ENCODE measurements at places on chromosomes 6 and 20.

DNA sequence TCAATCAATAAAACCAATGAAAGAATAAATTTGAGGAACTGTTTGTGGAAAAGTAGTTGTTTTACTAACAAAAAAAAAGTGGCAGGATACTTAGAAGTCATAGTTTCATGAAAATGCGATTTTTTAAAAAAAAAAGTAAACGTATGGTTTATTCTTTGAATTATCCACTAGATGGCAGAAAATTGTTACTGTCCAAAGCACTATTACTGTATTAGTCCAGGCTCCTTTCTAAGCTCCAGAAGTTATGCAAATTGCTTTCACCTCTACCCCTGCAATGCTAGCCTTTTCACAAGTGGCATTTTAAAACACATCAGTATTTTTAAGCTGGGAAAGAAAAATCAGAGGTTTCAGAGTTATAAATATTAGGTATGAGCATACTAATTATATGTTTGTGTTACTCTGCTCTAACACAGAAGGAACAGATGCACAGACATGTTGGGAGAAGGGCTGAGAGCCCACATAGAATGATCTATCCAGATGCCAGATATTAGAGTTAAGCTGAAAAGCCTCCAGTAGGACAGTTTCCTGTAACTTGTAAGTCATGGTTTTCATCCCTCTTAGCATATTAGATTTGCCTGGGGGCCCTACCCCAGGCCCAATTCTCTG is 63.9 kb downstream of the FHL5 start:
- DNase-seq: no peak

DNA sequence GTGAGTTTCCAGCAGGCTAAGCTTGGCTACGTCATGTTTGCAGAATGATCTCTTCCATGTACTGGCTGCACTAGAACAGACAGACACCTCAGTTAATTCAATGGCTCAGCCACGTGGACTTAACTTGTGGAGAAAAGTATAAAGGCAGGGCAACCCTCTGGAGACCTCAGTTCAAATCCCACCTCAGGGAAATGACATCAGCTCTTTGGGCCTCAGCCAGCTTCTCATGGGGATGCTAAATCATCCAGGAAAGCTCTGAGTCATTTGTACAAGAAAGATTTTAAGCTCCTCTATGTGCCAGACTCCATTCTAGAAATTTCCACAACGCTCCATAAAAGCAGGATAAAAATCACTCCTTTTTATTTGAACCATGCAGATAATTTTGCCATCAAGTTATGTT is 128.5 kb upstream of the SALL4 start:
- no peak for DNase-seq

DNA sequence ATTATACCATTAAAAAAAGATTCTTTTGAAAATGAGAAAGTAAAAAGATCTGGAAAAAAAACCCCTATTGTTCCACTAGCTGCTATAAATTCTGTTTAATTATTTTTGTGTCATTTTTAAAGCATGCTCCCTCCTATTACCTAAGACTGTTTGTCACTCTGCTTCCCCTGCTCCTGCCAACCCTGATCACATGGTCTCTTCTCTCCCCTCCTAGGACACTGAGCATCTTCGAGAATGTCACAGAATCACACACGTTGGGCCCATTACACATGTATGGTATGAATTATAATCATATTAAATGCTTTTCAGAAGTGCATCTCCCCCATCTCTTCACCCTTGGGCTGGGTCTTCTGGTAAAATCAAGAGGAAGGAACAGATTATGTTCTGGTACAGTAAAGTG is 6.2 kb downstream of the SNAP91 start:
- no peak for DNase-seq

GRCh38 chr6:7282097-7282906 is 30.7 kb downstream of the SSR1 start:
- no peak for DNase-seq

DNA sequence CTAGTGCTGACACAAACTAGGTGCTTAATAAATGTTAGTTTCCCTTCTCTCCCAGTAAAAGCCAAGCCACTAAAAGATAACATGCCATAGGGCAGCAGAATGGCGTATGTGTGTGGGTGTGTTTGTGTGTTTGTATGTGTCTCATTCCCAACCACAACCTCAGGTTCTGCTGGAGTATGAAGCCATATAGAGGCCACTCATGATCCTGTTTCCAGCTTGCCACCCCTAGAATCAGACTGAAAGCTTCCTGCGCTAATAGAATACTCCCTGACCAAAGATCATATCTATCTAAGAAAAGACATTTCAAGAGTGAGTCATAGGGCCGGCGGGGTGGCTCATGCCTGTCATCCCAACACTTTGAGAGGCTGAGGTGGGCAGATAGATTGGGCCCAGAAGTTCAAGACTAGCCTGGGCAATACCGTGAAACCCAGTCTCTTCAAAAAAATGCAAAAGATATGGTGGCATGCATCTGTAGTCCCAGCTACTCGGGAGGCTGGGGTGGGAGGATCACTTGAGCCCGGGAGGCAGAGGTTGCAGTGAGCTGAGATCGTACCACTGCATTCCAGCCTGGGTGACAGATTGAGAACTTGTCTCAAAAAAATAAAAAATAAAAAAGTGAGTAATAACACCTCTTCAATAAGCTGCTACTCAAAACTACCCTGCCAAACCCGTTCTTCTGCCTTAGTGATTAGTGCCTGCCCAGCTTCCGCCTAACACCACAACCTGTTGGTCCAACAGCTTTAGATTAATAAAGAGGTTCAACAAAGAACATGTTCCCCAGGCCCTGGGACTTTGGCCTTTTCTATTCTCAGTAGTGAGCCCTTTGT is 11.8 kb upstream of the SNRPC start:
- no peak for DNase-seq

DNA sequence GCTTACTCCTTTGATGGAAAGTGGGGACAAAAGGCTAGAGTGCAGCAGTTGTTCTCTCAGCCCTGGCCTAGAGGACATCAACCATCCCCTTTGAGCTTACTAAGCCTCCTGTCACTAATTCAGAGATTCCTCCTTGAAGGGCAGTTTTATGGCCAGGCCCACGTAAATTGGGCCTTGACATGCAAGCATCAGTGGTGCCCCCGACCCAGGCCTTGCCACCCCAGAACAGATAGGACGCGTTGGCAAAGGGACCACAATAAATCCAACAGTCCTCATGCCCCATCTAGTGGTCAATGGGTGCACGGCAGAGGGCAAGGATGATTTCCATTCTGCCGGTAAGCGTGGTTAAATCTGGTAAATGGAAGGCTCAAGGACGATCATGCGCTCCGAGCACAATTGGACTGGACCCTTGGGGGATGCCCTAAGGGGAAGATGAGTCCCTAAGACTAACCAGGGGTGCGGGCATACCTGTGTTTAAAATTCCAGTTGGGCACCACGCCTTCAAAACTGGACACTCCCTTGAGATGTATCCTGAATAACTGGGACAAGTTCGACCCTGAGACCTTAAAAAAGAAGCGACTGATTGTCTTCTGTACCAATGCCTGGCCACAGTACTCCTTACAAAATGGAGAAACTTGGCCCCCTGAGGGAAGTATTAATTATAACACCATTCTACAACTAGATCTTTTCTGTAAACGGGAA is 32.6 kb downstream of the CEP85L start:
- peak; percentile 54 for DNase-seq

GRCh38 chr20:20367575-20368417 is at the start of gene INSM1:
Gene INSM1 (plus strand): TSS chr20:20368104. CDS start chr20:20368268, 164 bp downstream.
- DNase-seq: no peak

DNA sequence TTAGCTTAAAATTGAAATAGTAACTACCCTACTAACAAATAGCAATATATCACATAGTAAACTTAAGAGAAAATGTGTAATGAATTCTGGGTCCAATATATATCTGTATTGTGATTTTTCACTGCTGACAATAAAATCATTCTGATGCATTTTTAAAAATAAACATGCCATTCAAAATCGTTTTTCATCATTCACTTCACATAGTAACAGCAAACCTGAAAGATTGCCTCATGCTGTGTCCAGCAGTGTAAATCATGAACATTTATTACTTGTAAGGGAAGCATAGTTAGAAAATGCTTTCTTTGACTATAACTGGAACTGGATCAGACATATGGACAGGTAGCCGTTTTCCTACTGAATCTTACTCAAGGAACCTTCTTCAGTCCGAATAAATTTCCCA is 446.1 kb downstream of the UTRN start:
- DNase-seq: no peak

GRCh38 chr20:32966382-32966781 is 37.9 kb downstream of the SUN5 start:
- DNase-seq: no peak

- DNase-seq: no peak
These were observed 24.4 kb upstream of the MYBL2 start for GRCh38 chr20:43642548-43642947.

- no peak for DNase-seq
These were observed 8.4 kb downstream of the CCDC167 start for GRCh38 chr6:37491171-37491829.

GRCh38 chr6:26155061-26155930 is 68.1 kb downstream of the HFE start:
- no peak for DNase-seq

- DNase-seq: no peak
These were observed 27.1 kb downstream of the COX4I2 start for GRCh38 chr20:31664696-31665354.

GRCh38 chr6:3749977-3750316 is 1.6 kb downstream of the PXDC1 start:
- DNase-seq: no peak

DNA sequence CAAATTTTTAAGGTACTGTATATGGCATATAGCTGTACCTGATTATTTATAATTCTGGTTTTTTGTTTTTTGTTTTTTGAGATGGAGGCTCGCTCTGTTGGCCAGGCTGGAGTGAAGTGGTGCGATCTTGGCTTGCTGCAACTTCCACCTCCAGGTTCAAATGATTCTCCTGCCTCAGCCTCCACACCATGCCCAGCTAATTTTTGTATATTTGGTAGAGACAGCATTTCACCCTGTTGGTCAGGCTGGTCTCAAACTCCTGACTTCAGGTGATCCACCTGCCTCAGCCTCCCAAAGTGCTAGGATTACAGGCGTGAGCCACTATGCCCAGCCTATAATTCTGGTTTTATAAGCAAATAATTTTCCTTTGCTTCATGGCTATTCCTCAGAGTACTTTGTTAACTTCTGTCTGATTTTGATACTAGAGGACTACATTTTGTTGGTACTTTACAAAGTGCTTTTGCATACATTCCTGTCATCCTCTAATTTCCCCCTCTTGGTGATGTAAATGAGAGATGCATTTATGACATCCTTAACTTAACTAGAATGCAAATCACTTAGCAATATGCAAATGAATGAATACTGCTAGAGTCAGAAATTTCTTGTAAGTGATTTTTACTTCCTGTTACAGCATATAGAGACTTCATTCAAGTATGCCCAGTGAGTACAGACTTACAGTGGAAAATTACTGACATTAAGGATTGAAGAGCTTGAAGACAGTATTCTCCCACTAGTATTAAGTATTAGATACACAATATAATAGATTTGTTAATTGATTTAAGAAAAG is 35.7 kb upstream of the ARID1B start:
- no peak for DNase-seq

DNA sequence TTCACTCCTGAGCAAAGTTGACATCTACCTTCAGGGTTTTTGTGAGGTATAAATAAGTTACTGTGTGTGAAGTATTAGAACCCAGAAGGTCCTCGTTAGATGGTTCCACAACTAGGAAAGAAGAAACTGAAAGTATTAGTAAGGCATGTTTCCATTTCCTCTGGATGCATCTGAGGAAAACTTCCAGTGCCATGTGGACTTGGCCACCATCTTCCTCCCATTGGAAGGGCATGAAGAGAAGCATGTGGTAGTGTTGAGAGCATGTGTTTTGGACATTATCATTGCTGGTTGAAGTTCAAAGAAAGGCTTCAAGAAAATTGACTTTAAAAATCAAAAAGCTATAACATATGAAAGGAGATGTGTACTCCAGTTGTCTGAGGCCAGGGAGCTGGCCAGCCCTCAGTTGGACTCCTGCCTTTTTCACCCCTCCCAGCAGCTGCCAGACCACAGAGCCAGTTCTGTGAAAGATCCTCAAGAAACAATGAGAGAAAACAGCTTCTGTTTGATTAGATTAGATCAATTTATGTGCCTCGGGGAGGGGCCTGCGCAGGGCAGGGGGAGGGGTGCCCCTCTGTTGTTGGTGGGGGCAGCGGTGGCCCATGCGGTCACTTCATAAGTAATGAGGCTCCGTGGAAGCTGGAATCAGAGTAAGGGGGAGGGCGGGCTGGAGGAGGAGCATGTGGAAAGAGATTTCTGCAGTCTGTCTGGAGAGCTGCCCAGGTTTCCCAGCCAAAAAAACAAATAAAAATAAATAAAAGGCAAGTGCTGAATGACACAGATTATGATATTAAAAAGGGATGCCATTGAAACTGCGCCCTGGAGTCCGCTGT is 154.0 kb downstream of the JARID2 start:
- no peak for DNase-seq

GRCh38 chr6:29734046-29735018 is 11.1 kb downstream of the HLA-F start:
- DNase-seq: no peak

GRCh38 chr6:3881711-3882421 is 32.7 kb downstream of the FAM50B start:
- DNase-seq: no peak

- peak; percentile 32 for DNase-seq
These were observed 88.1 kb downstream of the RSPH3 start for GRCh38 chr6:158911746-158912480.

DNA sequence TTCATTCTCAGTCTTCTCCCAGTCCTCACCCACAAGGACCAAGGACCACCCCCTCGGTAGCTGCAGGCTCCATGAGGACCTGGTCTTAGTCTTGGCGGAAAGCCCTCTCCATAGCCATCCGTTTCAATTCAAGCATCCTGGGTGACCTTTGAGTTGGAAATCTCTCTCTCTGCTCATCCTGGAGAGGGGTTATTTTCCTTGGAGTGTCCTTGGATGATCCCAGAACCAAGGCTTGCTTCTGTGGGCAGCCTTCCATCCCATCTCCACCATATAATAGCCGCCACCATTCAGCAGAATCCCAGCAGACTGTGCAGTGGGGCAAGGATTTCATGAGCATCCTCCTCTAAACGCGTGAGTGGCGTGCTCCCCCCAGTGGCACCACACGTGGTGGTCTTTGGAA is at the start of gene BPIFA2:
TSS of gene BPIFA2 (plus strand) at position 301 of the 400 bp plus-strand sequence. CDS start 987 bp downstream, outside the sequence.
- no peak for DNase-seq

DNA sequence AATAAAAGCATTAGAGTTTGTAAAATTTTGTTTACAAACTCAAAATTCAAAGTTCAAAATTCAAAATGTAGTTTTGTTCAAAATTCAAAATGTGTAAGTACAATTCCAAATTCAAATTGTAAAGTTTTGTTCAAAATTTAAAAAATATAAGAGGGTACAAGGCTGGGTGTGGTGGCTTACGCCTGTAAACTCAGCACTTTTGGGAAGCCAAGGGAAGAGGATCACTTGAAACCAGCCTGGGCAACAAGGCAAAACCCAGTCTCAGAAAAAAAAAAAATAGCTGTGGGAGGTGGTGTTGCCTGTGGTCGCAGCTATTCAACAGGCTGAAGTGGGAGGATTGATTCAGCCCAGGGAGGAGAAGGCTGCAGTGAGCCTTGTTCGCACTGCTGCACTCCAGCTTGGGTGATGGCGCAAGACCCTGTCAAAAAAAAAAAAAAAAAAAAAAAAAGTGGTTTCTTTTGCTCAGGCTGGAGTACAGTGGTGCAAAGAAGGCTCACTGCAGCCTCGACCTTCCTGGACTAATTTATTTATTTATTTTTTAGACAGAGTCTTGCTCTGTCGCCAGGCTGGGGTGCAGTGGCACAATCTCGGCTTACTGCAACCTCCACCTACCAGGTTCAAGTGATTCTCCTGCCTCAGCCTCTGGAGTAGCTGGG is 5.4 kb upstream of the ZBTB12 start:
- DNase-seq: no peak

GRCh38 chr6:33836806-33837469 is 33.1 kb upstream of the MLN start:
- no peak for DNase-seq

GRCh38 chr6:80335121-80335531 is 228.7 kb downstream of the BCKDHB start:
- no peak for DNase-seq

Data from CD4-positive, alpha-beta T cell treated with Interferon gamma for 1 hour (primary cell).